ENCODE measurements at places on chromosomes 12 and 14.

- no peak for DNase-seq
Observed at GRCh38 chr14:22465201-22465840, 123.7 kb downstream of the DAD1 start.

GRCh38 chr12:111937429-111937828, 75.5 kb downstream of the TMEM116 start:
- DNase-seq = no peak

- DNase-seq = no peak
Observed at GRCh38 chr14:70838076-70838475, 28.8 kb upstream of the MAP3K9 start.

- DNase-seq = no peak
Observed at GRCh38 chr14:29388571-29388970, 539.1 kb downstream of the PRKD1 start.

- DNase-seq = no peak
Observed at GRCh38 chr14:31749275-31749674, 188.1 kb downstream of the NUBPL start.

DNA sequence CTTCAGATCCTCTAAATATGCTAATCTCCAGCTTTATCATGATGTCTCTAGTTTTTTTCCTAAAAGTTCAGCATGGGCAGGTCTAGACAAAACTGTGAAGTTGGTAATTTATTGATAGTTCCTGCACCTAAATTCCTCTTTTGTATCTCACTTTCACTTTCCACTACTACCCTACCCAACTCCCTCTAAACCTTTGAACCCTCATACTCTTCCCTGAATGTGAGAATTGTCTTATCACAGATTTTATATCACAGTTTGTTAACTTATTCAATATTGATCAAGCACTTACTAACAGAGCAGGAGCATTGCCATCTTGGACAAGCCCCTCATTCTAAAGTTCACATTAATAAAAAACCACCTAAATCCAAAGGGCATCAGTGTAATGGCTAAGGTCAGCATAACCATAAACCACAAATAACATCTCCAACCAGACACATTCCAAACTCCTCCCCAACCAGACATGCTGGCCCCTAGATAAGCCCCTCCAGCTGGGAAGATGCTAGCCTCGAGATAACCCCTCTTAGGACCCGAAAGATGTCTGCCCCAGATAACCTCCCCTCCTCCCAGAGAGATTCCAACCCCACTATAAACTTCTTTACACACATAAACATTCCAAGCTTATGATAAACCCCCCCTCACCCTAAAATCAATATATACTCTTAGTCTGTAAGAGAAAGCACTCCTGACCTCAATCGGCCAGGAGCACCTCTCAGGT, 78.7 kb downstream of the FSCB start:
- DNase-seq = no peak

DNA sequence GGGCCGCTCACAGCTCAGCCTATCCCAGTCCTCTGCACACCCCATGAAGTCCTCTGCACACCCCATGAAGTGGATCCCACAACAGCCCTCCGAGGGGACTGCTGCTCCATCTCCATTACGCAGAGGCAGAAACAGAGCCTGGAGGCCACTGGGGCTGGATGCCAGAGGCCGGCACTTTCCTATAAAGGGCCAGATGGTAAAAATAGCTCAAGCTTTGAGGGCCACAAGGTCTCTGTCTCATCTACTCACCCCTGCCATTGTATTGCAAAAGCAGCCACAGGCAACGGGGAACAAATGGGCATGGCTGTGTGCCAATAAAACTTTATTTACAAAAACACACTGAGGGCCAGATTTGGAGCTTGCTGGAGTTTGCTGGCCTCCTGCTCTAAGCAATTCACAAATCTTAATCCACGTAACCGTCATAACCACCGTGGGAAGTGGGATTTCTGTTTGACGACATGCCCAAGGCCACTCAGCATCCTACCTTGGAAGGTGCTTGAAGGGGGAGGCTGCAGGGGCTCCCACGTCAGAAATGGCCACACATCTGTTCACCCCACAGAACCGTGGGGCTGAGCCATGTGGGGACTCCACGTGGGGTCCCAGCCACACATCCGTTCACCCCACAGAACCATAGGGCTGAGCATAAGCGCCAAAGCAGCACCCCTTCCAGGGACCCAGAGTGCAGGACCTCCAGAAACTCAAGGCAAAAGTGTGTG, 92.0 kb downstream of the NCOR2 start:
- no peak for DNase-seq

- DNase-seq = no peak
Observed at GRCh38 chr14:77950371-77951063, 150.6 kb downstream of the ADCK1 start.

- DNase-seq = no peak
Observed at GRCh38 chr12:49761677-49762467, 20.5 kb downstream of the TMBIM6 start.

DNA sequence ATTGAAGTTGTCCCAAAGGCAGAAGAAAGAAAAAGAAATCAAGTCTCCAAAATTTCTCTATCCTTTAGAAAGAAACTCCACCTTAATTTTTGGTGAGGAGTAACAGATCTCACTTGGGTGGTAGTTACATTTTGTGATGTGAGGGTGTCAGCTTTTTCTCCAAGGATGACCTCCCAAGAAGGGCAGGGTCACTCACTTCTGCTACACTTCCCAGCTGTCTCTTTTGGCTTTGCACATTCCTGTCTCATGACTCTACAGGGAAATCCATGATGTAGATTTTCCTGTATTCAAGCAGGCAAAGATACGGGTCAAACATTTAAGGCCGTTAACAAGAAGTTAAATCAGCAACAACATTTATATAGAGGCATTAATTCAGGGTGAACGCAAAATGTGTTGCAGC, 1016.4 kb downstream of the NRXN3 start:
- DNase-seq = no peak

GRCh38 chr12:69986114-69986513, 161.1 kb downstream of the MYRFL start:
- DNase-seq = no peak

GRCh38 chr14:72736308-72736707, 157.6 kb downstream of the DPF3 start:
- DNase-seq = no peak

DNA sequence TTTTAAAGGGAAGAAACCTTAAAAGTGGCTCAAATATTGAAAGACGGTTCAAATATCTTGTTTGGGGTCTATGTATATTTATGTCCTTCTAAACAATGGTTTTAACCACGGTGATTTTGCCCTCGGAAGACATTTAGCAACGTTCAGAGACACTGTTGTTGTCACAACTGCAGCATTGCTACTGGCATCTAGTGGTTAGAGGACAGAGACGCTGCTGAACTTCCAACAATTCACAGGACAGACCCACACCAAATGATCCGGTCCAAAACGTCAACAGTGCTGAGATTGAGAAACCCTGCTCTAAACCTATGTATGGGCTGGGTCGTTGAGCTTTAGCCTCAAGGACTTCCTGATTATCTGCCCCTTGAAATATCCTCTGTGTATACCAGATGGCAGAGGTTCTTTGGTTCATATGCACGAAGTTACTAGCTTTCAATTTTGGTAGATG, 1.7 kb downstream of the ANGEL1 start:
- DNase-seq = peak; percentile 6

DNA sequence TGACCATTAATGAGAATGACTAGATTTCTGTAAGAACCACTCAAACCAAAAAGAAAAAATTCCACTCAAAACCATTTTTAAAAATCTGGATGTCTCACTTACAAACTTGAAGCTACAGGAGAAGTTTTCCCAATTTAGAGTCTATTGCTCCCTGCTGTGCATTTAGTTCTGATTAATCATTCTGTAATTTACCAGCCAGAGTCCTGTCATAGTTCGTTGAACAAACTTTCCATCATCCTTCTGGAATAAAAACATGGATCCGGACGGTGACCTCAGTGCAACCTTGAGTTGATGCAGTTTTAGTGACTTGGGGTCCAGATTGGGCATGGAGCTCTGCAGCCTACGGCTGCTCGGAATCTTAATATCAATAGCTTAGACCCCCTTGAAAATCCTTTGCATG, 73.4 kb downstream of the PRMT8 start:
- no peak for DNase-seq

GRCh38 chr12:12229556-12230092, 37.2 kb downstream of the LRP6 start:
- DNase-seq = no peak

DNA sequence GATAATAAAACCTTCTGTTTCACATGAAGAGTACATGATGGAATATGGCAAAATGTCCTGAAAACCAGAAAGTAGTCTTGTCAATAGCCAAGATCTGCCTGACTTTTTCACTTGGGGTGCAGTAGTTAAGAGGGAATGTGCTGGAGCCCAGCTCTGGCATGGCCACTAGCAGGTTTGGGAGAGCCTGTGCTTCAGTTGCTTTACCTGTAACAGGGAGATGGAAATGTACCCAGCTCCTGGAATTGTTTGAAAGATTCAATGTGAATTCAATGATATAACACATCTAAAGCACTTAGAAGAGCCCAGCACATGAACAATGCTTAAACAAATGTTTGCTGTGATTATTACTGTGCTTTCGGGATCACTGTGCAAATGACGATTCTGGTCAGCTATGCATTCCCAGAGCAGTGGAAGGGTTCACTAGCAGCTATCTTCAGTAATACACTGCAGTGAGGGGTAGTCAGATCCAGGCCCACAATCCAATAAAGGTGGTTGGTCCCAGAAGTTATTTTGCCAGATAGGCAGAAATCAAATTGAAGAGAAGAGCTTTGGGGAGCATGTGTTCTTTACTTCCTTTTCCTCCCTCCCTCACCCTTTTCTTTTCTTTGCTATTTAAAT, 224.9 kb downstream of the APAF1 start:
- DNase-seq = no peak

GRCh38 chr14:27863166-27863565, 903.4 kb upstream of the FOXG1 start:
- no peak for DNase-seq

DNA sequence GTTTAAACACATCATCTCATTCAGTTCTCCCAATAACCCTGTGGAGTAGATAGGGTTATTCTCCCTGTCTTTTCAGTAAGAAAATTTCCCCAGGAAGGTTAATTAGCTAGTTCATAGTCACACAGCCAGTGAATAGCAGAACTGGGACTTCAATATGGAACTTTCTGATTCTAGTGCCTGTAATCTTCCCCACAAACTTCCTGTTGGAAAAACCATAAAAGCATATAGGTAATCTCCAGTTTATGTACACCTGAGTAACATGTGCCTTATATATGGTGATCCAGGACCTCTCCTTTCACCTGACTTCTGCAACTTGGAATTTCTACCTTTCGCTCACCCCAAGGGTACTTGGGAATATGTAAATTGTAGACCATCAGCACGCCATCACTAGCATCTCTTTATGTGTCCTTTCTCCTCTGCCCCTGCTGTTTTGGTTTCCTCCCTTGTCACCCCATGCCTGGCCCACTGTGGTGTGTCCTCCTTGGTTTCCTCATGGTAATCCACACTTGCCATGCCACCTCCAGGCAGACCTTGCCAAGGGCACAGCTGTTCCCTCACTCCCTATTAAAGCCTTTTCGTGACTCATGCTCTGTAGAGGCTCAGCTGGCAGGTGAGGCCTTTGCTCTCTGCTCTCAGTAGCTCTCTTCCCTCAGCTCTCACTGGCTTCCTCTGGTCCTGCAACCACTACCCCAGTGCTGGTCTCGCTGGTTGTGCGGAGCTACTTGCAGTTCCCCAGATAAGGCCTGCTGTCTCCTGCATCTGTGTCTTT, 16.7 kb downstream of the TBC1D30 start:
- DNase-seq = no peak

GRCh38 chr12:104737791-104738301, 220.2 kb downstream of the SLC41A2 start:
- no peak for DNase-seq

DNA sequence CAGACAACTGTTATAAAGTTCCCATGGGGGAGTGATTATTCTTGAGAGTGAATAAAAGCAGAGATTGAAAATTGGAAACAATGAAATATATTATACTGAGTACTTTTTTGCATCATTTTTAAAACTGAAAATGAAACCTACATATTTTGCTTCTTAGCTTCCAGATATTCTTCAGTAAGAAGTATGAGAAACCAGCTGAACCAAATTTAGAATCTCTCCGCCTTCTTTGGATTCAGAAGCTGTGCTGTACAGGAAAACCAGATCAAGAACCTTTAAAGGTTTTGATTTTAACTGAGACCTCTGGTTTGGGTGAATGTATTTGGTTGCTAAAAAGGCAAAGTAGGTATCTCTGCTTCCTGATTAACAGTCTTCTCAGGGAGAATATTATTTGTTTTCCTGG, 109.4 kb downstream of the AKAP6 start:
- DNase-seq = no peak

- DNase-seq = no peak
Observed at GRCh38 chr14:59869381-59870255, 958 bp downstream of the RTN1 start.

DNA sequence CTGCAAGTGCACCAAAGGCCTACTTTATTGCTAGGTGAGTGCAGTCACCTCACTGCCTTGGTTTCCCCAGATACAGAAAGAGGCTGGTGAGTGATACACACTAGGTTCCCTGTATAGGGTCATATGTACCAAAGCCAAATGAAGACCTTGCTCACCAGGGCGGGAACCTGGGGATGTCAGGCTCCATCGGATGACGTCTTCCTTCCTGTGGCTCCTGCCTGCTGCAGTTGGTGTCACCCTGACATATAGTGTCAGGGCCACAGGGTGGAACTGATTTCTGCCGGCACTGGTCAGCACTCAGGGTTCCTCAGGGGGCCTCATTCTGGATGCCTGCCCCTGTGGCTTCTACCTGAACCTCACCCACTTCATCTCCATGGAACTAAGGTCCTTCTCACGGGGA, 43.1 kb downstream of the PLEKHG3 start:
- DNase-seq = no peak

GRCh38 chr12:21717767-21718166, 56.7 kb downstream of the KCNJ8 start:
- no peak for DNase-seq

DNA sequence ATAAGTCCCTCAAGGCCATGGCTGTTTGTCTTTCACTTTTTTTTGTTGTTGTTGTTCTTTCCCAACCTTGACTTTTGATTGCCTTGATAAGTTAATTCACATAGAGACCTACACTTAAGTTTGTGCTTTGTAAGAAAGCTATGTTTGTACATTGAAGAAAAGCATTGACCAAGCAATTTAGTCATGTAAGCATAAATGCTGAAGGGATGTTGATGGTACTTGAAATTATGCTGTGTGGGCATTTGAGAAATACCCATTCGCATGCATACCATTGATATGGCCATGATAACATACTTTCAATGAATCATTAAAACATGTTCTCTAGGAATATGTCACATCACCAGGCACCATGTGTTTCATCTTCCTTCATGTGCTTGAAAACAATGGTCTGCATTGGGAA, 803.7 kb upstream of the TMEM132C start:
- DNase-seq = no peak

- no peak for DNase-seq
Observed at GRCh38 chr14:104342435-104343293, 204.3 kb downstream of the KIF26A start.

GRCh38 chr14:92600318-92601053, 86.9 kb downstream of the RIN3 start:
- DNase-seq = no peak

Data from NCI-H2081 treated with DMSO at 0.1 percent for 48 hours (cell line).